ENCODE measurements at places on chromosomes 7 and 10.

DNA sequence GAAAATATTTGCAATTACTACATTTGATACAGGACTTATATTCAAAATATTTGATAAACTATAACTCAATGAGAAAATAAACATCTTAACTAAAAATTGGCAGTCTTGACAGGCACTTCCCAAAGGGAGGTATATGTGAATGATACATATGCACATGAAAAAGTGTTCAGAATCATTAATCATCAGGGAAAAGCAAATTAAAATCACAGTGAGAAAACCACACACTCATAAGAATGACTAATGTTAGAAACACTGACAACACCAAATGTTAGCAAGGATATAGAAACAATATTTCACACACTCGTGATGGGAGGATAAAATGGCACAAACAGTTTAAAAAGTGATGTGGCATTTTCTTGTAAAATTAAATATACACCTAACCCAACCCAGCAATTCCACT is 4.1 kb upstream of the VPS26A start:
- no peak for DNase-seq

- no peak for DNase-seq
Observed at GRCh38 chr10:62390497-62391176, 16.5 kb downstream of the ZNF365 start.

DNA sequence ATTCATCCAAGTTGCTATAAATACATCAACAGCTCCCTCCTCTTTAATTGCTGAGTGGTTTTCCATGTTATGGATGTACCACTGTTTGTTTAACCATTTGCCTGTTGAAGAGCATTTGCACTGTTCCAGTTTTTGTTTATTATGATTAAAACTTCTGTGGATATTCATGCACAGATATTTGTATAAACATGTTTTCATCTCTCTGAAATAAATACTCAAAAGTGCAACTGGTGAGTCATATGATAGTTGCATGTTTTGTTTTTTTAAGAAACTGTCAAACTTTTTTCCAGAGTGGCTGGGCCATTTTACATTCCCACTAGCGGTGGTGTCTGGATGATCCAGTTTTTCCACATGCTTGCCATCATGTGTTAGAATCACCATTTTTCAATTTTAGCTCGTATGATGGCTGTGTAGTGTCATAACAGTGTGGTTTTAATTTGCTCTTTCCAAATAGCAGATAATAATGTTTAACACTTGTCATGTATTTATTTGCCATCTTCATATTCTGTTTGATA is 33.6 kb downstream of the MEOX2 start:
- DNase-seq, result no peak

DNA sequence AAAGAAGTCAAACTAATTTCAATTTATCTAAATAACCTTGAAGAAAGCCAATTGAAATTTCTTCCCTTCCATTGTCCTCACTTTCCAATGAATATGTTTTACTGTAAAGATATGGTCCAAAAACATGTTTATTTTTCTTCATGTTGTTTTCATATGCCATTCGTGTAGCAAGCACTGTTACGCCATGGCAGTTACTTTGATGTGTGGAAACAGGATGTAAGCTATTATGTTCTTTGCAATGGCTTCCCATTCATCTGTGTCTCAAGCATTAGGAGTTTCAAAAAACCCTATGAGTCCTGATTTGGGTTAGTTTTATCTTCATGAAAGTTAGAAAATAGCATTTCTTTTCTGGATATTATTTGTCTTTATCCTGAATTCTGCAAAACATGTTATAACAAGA is 31.0 kb downstream of the GPR141 start:
- DNase-seq, result peak; percentile 14

DNA sequence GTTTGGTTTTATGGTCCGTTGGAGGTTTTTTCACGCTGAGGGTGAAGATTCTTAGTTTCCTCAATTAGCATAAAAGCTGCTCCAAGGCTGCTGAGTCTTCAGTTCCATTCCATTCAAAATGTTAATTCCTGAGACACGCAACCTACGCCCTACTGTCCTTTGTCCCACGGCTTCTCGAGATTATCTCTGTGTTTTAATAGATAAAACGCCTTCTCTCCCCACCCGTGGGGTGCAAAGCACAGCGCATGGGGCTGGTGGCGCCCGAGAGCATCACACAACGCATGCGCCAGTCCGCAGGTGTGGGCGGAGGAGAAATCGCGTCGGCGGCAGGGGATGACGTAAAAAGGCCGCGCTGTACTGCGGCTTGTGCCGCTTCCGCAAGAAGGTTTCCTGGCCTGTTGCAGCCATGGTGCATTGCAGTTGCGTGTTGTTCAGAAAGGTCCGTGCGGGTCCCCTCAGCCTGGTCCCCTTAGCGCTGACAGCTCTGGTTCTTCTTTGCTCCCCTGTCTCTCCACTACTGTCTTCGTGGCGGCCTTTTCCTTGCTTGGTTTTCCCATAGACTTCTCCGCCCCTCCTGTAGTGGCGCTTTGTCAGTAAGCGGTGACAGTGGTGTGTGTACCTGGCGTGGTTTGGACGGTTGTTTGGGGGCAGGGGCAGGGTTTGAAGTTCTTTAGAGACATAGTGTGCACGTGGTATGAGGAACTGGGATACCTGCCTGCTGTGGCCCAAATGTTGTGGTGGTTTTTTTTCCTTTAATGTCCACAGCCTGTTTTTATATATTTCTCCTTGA is at the start of gene GTPBP10:
TSS of gene GTPBP10 (plus strand) at position 381 of the 790 bp plus-strand sequence. CDS start at position 407, 26 bp downstream.
- DNase-seq, result peak; percentile 96

All from CD4-positive, alpha-beta T cell (primary cell).